Suprapubic skin (tissue), 4 donors: ENCODE measurements at places on chromosomes 16 and 17. TPM values are rescaled to one million over a fixed set of nuclear protein-coding genes. Genes with fewer than 3 reads are reported as not detected.

GRCh38 chr16:55207693-55208428 lies 116.1 kb upstream of the IRX6 start:
- no peak for DNase-seq

GRCh38 chr16:80594756-80595155 lies 54.0 kb downstream of the DYNLRB2 start:
- DNase-seq, result no peak

- no peak for DNase-seq
Measured at GRCh38 chr17:80423536-80424225, 8.7 kb downstream of the ENDOV start.

DNA sequence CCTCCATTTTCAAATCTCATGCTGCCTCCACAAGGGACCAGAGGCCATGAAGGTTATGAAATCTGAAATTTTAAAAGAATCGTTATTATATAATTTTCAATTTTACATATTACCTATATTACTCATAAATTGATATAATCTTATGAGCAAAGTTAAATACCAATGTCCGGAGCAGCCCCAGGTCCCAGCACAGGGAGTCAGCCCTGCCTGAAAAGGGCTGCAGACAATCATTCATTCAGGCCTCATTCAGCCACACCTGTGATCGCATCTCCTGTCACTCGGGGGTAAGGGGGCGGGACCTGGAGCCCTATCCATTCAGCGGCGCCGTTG lies 172.5 kb downstream of the AHSP start:
- DNase-seq, result peak; percentile 89

DNA sequence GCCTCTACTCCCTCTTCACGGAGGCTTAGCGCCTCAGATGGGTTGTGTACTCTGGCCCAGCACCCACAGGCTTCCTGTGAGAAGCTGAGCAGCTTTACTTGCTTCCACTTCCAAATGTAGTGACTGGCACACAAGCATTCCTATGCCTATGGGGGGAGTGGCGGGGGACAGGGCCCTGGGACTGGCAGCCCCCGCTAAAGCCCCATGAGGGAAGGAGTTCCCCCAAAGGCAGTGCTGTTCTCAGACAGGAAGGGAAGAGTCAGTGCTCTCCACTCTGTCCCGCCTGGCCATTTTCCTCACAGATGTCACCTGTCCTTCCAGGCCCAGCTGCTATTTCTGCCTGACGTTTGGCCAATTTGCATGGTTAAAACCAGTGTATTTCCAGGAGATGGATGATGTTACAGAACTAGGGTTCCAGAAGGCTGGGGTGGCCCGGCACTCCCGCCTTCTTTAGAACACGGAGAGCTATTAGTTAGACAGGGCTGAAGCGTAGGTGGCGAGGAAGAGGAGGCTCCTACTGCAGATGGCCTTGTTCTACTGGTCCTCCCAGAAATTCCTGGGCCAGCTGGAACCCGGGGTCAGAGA lies 83.9 kb upstream of the FBXO47 start:
- no peak for DNase-seq

DNA sequence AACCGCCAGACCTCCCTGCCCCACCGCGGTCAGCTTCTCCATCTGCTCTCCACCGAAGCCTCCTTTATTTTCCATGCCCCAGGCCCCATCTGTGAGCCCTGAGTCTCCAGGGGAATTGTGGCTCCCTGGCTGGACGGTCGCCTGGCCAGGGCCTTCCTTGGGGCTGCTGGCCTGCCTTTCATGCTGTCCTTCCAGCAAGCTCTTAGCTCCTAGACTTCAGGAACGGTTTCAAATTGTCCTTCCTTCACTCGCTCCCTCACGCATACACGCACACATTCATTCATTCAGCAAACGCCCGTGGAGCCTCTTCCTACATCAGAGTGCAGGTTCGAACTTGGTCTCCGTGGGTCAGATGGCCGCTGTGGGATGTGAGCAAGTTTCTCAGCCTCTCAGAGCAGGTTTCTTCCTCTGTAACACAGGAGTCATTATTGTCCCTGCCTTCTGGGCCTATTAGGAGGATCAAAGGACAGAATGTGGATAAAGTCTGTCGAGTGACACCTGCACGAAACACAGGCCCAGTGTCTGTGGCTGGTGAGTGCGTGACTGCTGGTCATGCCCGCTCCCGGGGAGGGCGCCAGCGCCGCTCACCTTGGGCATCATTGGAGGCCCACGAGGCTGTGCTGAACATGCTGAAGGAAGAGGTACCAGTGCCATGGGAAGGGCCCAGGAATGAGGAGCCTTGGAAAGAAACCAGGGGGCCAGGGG lies 18.7 kb upstream of the GSE1 start:
- no peak for DNase-seq

DNA sequence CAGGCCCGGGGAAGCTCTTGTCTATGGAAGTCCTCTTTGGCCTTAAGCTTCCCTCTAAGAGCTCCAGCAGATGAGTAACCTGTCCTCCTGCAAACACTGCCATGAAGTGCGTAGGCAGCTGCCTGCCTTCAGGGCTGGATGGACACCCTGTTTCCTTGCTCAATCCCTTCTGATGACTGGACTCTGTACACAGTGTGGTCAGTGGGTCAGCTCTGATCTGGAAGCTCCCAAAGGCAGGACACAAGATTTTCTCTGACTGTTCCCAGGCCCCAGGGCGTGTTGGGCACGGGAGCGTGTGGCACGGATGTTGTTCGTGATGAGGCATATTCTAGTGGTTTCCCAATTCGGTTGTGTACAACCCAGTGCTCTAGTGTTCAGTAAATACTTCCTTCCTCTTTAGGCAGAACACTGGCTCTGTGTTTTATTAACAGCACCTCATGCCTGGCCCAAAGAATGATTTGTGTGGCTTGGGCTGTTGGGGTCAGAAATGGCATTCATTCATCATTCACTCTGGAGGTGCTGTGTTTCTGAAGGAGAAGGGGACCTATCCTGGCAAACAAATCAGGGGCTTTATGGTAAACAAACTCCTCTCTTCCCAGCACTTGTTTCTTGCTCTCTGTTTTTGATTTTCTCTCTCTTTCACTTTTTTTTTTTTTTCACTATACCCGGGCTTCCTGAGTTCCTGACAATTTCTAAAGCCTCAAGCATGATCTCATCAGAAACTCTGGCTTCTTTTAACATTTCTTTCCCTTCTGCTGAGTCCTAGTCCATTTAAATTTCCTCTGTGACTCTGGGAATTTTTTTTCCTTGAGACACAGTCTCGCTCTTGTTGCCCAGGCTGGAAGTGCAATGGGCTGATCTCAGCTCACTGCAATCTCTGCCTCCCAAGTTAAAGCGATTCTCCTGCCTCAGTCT lies 12.0 kb upstream of the RNF157 start:
- DNase-seq, result peak; percentile 87

DNA sequence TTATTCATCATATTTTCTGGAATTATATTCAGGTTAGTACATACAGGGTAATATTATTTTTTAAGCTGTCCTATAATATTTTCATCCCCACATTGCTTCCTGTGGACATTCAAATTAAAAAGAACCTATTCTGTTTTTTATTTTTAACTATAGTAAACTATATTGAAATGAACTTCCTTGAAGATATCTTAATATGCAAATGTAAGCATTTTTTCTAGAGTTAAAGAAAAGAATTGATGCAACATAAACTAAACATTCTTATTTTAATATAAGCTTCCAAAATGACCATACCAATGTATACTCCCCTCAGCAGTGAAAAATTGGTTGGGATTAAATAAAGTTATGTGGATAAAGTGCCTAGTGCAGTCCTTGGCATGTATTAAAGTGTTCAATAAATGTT lies 416.6 kb downstream of the KIF2B start:
- no peak for DNase-seq

GRCh38 chr16:899683-900060 lies 71.1 kb downstream of the LMF1 start:
- DNase-seq, result no peak

DNA sequence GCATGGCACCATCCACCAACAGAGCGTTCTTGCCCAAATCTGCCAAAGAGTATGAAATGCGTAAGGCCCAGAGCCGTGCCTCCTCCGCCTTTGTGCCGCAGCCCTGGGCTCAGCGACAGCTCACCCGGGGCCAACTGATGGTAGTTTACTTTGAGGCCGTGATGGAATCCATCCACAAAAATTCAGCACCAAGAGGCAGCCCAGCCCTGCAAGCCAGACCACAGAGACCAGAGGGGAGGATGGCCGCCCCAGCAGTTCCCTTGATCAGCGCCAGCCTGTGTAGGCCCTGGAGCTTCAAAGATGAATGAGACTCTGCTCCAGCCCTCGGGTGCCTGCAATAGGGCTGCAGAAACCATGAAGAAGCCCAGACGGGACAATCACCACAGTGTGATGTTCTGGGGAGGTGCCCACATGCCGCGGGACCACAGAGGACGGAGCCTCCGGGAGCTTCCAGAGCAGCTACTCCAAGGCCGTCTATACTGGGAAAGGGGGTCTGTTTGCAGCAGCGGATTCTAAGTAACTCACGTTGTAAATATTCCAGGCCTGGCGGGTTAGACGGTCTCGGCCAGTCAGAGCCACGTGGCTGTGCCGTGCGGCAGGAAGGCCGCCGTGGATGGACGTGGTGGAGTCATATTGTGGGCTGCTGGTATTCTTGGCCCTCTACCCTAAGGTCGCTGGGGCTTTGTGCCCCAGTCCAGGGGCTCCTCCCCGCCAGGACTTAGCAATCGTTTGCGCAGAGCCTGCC lies 80.3 kb downstream of the RBFOX3 start:
- no peak for DNase-seq

- DNase-seq, result peak; percentile 73
Measured at GRCh38 chr16:81493755-81494433, 49.3 kb downstream of the CMIP start.

DNA sequence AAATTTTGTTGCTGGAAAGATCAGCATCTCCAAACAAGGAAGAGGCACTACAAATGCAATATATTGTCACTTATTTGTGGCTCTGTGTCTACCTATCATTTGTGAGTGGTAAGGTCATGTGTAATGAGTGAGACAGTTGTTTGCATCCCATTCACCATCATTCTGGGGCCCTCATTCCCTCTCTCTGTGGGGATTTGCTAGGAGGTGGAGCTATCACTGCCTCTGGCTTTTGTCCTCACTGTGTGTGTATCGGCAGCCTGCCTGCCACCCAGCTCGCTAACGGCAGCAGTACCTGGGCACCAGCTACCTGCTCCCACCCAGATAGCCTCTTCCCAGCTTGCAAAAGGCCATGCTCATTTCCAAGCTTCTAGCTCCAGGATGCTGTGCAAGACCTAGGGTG lies 379.2 kb upstream of the ZFHX3 start:
- DNase-seq, result no peak

- DNase-seq, result no peak
Measured at GRCh38 chr17:47995241-47995935, 24.5 kb downstream of the CDK5RAP3 start.

- no peak for DNase-seq
Measured at GRCh38 chr16:79735271-79735670, 134.7 kb upstream of the MAF start.

DNA sequence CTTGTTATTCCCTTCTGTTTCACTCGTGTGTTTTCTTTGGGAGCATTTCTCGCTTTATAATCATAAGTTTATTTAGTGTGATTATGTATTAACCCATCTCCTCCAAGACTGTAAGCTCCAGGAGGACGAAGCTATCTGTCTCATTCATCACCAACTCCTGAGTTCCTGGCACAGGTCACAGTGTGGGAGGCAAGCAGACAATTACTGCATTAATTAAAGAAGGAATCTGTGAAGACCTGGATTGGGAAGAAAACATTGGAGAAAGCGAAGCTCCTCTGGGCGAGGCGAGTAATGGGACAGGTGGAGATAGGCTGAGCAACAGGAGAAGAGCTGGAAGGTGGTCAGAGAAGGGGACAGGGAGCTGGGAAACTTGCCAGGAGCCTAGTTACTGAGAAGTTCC lies 7.8 kb upstream of the CAMKK1 start:
- DNase-seq, result no peak

DNA sequence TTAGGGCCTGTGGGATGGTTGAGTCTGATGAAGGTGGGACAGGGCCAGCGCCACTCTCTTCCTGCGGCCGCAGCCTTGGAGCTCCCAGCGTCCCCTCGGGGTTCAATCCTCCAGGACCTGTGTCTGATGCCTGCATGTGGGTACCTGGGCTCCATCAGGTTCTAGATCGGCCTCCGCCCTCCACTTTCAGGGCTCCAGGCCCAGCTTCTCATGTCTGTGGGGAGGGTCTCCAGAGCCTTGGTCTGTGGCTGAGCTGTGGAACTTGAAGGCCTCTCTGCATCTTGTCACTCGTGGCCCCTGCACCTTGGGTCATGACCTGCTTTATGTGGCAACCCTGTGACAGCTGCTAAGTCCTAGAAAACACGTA lies 89.8 kb upstream of the ZNF750 start:
- peak; percentile 21 for DNase-seq

SLC5A10 gene
- 0.31 TPM for total RNA-seq

MT1M gene
- 13.6 TPM for total RNA-seq

ICAM2 gene
- total RNA-seq, result 21.1 TPM

FOXJ1 gene
- total RNA-seq, result 2.1 TPM
